ENCODE measurements at places on chromosomes 1 and 21.

- no peak for DNase-seq
Observed at GRCh38 chr1:25140073-25140797, 92.1 kb downstream of the SYF2 start.

DNA sequence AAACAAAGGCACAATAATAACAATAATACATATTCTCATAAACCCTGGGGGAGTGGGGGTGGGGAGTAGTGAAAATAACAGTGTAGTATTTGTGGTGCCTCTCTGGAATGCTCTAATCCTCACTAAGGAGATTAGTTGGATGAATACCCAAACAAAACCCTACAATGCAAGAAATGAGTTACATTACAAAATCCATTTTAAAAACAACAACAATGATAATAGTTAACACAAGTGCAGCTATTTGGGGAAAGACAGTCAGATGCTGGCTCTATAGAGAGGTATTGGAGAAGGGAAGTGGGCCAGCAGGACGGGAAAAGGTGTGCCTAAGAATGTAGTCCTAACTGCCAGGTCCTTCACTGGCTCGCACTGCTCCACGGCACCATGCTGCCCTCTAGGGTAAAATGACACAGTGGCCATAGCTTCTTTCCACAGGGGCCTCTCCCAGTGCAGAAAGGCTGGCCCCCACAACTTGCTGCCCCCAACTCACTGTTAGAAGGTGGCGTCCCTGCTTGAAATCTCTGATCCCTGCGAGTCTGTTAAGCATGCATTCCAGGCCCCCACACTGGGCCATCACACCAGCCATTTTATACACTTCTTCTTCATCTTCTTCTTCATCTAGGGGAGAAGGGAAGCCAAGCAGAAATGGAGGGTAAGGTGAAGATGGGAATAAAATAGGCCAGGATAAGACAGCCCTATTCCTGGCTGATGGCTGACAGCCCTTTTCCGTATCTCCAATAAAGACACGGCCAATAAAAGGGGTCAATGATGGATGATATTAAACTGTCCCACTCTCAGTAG lies 113.8 kb downstream of the UBR4 start:
- DNase-seq = no peak

GRCh38 chr1:26999440-26999987 lies 6.0 kb downstream of the TRNP1 start:
- no peak for DNase-seq

DNA sequence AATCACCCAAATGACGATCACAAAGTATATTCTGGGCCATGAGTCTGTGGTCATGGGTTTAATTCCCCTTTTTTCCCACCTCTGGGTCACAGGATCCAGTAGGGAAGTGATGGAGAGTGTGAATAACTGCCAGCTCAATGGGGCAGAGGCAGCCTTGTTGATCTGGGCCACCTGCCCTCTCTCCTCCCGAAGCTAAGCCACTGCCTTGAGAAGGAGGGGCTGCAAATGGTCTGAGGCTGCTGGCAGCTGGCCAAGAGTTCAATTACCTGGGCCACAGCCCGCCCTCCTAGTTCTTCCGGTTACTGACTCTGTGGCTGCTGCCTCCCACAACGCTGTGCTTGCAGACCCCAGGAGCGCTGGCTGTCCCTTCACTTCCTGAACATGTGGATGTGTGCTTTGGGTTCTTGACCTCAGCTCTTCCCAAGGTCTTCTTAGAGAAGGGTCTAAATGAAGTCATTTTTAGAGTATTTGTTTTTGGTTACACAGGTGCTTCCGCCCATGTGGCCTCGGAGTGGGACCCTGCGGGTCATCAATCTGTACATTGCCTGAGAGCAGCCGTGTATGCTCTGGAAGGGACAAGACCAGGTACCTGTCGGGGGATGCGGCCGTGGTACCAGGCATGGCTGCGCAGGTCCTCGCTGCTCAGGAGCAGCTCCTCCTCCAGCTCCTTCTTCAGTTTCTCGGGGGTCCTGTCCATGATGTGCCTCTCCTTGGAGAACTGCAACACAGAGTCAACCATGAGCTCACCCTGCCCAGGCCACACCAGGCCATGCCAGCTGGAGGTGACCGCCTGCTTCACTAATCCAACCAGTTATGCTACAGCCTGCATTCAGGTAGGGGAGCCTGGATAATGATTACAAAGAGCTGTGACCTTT lies 89.7 kb downstream of the BCAR3 start:
- DNase-seq = no peak

DNA sequence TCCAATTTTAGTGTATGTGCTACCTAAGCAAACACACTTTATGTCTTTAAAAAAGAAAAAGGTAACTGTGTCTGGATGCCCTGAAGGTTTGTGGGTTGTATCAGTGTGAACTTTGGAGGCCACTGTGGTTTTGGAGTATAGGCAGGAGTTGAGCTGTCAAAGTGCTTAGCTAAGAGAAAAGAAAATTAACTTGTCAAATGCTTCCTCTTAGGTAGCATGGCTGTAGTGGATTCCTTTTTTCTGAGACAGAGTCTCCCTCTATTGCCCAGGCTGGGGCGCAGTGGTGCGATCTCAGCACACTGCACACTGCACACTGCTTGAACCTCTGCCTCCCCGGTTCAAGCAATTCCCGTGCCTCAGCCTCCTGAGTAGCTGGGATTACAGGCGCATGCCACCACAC lies 11.2 kb upstream of the SLC41A1 start:
- DNase-seq = no peak

GRCh38 chr1:93738075-93738622 lies 56.5 kb upstream of the BCAR3 start:
- no peak for DNase-seq

GRCh38 chr1:208500375-208500774 lies 256.2 kb upstream of the PLXNA2 start:
- DNase-seq = no peak

- no peak for DNase-seq
Observed at GRCh38 chr1:27001570-27002360, 8.3 kb downstream of the TRNP1 start.

DNA sequence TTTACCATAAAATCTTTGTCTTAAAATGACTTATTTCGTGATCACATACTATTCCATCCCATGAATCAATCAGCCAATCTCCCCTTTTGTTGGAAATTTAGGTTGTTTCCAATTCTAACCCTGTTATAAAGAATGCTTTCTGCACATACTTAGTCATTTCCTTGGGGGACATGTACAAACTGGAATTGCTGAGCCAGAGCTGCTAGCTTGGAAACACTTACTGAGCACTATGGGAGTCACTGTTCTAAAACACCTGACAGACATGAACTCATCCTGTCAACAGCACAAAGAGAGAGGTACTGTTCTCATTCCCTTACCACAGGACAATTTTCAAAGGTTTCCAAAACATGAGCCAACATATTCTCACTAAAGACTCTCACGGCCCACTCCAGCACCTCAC lies 32.1 kb downstream of the AK2 start:
- no peak for DNase-seq

GRCh38 chr1:242398351-242398750 lies 126.1 kb downstream of the PLD5 start:
- no peak for DNase-seq

DNA sequence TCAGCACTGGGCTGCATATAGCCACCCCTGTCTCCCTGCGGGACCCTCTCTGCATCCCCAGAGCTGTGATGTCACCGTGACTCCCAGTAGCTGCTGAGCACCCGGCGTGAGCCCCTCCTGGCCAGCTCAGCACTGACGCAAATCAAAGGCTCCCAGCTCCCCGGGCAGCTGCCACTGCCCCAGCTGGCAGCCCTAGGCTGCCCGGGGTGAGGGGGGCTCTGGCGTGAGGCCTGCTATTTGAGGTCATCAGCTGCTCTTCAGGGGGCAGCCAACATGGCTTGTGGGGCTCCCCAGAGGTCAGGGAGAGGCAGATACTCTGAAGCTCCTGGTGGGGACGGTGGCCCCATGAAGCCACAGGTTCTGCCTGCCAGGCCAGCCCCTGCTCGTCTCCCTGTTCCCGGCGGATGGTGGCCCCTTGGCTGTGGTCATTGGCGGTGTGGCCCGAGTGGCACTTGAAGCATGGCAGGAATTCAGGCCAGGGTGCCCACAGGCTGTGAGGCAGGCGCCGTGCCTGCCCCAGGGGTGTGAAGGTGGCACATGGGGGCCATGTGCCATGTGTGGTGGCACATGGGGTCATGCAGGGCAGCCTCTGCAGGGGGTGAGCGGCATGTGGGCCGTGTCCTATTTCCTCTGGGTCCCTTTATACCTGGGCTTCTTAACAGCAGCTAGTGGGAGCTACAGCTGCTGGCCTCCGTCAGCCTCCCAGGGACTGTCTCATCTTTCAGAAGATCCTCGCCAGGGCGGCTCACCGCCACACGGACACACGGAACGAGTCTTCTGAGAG lies 85.4 kb downstream of the SIK1 start:
- no peak for DNase-seq

- DNase-seq = no peak
Observed at GRCh38 chr1:62318756-62319544, at the start of gene KANK4. Gene KANK4, minus strand, starts transcription at chr1:62319434. Its CDS starts 37,870 bp downstream, at chr1:62281564.

GRCh38 chr1:54125386-54126070 lies 27.3 kb downstream of the CDCP2 start:
- no peak for DNase-seq

DNA sequence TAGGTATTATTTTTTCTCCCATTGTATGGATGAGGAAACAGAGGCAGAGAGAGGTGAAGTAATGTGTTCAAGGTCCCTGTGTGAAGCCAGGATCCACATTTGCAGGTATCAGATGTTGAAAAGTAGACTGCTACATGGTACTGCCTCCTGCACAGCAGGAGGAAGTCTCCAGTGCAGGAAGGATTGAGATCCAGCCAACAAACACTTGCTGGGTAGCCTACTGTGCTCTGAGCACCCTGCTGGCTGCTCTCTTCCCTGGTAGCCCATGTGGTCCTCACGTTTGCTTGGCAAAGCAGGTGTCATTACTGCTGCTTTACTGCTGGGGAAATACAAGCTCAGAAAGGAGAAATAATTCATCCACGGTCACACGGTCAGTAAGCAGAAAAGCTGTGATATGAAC lies 21.3 kb upstream of the GRIK3 start:
- no peak for DNase-seq

DNA sequence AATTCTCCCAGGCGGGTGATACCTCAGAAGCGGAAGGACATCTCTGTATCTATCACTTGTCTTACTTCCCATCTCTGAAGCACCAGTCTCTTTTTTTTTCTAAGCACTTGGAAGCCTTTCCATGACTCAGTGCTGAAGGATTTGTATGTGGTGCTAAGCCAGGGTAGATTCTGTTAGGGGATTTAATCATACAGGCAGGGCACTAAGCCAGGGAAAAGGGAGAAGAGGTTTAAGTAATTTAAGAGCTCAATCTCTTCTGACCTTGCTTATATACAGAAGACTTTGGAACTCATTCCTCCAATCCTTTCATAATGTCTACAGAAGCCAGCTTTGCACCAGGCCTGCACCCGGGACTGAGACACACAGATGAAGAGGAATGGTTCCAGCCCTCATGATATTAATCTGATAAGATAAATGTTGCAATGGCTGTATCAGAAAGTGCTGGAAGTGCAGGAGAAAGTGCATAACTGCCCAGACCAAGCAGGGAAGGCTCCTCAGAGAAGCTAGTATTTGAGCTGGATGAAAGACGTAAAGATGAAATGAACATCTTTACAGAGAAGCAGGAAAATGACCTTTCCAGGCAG lies 11.0 kb downstream of the FAM163A start:
- no peak for DNase-seq

DNA sequence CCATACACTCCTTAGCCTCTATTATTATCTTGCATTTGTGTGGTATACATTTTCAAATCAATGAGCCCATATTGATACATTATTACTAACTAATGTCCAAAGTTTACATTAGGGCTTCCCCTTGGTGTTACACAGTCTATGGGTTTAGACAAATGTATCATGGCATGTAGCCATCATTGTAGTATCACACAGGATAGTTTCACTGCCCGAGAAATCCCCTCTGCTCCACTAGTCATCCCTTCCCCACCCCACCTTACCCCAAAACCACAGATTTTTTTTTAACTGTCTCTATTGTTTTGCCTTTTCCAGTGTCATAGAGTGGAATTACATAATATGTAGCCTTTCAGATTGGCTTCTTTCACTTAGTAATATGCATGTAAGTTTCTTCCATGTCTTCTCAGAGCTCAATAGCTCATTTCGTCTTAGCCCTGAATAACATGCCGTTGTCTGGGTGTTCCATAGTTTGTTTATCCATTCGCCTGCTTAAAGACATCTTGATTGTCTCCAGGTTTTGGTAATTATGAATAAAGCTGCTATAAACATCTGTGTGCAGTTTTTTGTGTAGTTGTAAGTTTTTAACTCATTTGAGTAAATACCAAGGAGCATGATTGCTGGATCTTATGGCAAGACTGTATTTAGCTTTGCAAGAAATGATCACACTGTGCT lies 86.4 kb upstream of the LYST start:
- no peak for DNase-seq

GRCh38 chr1:109213345-109213823 lies 334 bp upstream of the SARS1 start:
- DNase-seq = no peak

GRCh38 chr1:116737020-116737854 lies 17.0 kb upstream of the CD2 start:
- DNase-seq = no peak

DNA sequence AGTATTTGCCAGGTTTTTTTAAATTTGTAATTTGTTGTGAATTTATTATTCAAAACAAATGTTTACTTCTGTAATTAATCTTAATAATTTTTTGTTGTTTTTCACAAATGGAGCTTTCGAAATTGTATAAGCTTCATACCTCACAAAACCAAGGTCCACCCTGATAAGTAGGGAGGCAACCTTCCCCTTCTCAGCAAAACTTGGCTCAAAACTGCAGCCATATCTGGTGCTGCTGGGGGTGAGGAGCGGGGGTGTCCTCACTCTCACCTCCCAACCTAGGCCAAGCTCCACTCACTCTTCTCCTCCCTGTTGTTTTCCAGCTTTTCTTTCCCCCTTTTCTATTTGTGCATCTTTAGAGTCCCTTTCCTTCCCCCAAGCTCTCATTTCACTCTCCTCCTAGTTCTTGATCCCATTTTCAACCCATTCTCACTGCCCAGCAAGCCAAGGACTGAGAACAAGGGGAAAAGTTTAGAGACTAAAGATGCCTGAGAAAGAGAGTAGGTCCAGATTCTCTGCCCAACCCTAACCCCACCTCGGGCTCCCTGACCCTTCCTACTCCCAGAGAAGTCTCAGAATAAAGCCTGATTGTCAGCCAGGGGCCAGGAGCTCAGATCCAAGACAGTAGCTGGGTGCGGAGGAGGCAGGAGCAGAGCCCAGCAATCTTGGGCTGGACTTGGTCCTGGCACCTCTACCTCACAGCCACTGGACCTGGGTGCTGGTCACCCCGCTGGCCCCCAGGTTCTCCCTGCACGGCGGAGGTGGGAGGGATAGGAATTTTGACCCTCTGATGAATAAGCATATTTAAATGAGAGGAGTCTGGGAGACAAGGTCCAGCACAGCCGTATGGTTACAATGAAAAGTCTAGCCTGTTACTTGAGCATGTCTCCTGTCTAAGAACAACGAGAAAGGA lies 8.3 kb upstream of the CFAP45 start:
- no peak for DNase-seq

DNA sequence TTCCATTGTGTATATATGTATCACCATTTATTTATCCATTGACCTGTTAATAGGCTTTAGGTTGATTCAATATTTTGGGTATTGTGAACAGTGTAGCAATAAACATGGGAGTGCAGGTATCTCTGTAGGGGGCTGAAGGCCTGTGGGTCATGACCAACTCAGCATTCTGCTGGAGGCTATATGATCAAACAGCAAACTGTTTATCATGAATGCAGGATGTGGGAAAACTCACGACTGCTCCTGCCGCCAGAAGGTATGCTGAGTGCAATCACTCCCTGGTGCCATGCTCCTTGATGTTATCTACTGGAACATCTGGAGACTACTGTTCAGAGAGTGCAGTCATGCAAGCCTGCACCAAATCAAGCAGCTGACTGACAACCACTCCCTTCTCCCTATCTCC lies 275.2 kb downstream of the COL11A1 start:
- DNase-seq = no peak

GRCh38 chr1:244971552-244972216 lies 107.3 kb upstream of the HNRNPU start:
- no peak for DNase-seq
